ENCODE measurements at places on chromosomes 11 and 22. TPM values are rescaled to one million over a fixed set of nuclear protein-coding genes. Genes with fewer than 3 reads are reported as not detected.
A peak's percentile ranks its signal among the peaks of the same experiment; 100 is the strongest.

DNA sequence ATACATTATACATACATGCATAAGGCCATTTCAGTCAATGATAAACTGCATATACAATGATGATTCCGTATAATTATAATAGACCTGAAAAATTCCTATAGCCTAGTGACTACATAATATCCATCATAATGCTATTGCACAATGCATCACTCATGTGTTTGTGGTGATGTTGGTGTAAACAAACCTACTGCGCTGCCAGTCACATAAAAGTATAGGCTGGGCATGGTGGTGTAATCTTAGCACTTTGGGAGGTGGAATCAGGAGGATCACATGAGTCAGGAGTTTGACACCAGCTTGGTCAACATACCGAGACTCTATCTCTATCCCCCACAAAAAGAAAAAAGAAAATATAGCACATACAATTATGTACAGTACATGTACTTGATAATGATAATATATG is 163.7 kb upstream of the DDI1 start:
- DNase-seq = no peak

The FGF4 gene
- total RNA-seq = not detected

DNA sequence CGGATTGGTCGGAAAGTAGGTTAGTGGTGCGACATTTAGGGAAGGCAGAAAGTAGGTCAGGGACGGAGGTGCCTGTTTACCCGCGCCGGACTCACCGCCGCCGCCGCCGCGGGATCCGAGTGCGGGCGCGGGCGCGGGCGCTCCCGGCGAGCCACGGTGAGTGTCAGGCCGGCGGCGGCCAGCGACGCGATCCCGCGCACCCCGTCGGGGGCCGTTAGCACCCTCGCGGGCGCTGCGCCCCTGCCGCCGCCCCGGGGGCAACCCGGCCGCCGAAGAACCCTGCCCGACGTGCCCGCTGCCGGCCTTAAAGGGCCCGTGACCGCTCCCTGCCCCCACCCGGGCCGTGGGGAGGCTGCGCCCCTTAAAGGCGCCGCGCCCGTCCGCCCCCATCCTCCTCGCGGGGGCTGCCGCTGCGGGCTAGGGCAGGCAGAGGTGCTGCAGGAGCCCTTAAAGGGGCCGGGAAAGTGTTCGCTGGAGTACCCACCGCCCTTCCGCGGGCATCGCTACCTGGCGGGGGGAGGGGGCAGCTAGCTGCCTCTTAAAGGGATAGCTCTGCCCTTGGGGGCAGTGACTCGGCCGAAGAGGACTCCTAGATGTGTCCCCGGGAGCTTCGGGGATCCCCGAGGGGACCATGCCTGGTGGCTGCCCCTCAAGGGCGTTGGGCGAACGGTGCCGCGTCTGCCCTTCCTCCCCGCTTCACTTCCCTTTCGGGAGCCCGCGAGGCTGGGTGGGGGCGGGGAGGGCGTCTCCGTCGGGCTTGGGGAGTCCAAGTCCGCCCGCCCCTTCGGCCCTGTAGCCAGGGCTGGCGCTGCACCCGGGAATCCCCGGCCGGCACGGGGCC is at the start of gene BMAL1:
Gene BMAL1 (plus strand): TSS at position 23 of the 841 bp plus-strand sequence. CDS start 76,519 bp downstream, outside the sequence.
- peak; percentile 92 for DNase-seq

The RIC3 gene
- 2.3 TPM for total RNA-seq

DNA sequence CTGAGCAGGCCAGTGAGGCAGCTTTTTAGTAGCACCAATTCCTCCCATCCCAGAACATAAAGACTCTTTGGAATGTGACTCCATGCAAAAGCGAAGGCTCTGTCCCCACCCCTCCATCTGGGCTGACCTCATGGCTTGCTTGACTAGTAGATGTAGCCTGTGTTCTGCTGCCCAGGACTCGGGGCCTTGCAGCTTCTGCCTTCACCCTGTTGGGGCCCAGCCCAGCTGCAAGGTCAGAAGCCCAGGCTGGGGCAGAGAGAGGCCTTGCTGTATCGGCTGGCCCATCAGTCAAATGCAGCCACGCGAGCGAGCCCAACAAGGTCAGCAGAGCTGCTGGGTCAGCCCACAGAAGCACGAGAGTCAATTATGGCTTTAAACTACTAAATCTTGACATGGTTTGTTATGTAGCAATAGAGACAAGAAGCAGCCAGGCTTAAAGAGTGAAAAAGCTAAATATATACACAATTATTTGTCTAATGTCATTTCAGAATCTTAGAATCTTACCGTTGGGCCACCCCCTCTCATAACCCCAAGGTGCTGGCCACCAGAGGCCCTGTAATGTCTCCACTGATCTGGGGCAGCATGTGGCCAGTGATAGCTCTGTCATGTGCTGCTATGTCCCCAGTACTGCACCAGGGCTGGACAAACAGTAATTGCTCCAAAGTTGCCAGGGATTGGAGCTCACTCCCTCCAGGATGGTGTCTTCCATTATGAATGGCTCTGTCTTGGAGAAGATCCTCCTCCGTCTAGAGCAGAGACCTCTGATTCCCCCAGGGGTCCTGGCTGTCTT is 10.4 kb upstream of the WNT11 start:
- no peak for DNase-seq

The LINC01488 gene
- not detected for total RNA-seq

- DNase-seq = no peak
Observed at GRCh38 chr11:83027794-83028193, 43.9 kb downstream of the RAB30 start.

DNA sequence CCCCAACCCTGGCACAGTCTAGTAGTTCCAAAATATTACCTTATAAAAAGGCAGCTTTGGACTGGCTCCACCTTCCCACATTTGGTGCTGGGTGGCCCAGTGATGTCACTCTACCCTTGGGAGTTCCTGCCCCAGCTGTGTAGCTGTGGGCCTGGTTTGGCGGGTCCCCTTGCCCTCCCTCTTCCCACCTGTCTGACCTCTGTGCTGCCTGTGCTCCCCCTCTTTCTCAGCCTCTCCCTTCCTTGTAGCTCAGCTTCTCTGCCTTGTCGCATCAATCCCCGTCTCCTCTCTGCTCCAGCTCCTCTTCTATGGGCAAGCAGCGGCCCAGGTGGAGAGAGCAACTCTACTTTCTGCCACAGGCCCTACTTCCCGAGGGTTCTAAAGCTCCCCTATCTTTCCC is 54.6 kb downstream of the CHRDL2 start:
- DNase-seq = peak; percentile 78

The ZNF215 gene
- total RNA-seq = 2.5 TPM

The SCGB1A1 gene
- total RNA-seq = not detected

The SLC22A12 gene
- total RNA-seq = 0.29 TPM

DNA sequence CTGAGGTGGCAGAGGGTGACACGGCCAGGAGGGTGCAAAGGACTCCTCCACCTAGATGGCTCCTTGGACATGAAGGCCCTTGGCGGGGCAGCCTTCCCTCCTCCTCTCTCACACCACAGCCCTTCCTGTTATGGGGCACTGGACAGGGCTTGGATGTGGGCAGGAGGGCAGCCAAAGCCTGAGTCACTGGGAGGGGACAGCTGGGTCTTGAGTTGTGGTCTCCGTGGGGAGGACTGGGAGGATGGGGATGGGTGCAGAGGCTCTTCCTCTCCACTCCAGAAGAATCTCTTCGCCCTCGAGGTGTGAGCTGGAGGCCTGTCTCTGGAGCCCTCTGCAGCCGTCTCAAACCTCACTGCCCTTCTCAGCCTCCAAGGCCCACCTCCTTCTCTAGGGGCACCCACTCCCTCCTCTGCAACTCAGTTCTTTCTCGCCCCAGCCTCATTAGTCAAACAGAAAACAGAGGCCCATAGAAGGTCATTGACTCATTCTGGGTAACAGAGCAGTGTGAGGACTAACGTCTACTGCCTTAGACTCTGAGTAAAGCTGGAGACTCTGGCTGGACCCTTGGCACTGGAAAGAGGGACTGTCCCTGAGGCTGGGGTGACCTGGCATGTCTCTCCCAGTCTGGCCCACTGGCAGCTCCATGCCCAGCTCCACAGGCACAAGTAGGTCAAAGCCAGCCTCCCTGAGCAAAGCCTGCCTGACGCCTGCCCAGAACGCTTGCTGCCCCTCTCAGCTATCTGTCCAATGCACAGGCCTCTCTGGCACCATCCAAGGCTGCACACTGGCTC is 47.5 kb upstream of the CDON start:
- DNase-seq = no peak

- peak; percentile 87 for DNase-seq
Observed at GRCh38 chr11:1225386-1226225, 2.7 kb downstream of the MUC5B start.

DNA sequence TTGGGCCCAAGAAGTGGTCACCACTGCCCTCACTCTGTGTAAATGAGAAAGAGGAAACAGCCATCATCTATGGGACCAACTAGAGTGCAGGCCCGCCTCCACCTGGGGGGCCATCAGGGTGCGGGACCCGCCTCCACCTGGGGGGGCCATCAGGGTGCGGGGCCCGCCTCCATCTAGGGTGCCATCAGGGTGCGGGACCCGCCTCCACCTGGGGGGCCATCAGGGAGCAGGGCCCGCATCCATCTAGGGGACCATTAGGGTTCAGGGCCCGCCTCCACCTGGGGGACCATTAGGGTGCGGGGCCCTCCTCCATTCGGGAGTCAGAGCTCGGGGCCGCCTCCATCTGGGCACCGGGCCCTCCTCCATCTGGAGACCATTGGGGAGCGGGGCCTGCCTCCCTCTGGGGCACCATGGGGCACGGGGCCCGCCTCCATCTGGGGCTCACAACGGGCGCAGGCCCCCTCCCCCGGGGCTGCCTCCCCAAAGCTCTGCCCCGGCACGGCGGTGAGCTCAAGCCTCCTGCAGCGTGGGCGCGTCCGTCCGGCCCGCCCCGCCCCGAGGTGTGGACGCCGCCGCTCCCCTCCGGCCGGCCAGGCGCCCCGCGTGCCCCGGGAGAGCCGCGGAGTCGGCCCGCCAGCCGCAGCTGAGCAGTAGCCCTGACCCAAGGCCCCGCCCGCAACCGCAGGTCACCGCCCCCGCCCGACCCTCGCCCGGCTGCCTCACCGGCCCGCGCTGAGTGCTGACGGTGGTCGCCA is 512 bp downstream of the TOLLIP start:
- DNase-seq = no peak

The GGTLC2 gene
- total RNA-seq = not detected

DNA sequence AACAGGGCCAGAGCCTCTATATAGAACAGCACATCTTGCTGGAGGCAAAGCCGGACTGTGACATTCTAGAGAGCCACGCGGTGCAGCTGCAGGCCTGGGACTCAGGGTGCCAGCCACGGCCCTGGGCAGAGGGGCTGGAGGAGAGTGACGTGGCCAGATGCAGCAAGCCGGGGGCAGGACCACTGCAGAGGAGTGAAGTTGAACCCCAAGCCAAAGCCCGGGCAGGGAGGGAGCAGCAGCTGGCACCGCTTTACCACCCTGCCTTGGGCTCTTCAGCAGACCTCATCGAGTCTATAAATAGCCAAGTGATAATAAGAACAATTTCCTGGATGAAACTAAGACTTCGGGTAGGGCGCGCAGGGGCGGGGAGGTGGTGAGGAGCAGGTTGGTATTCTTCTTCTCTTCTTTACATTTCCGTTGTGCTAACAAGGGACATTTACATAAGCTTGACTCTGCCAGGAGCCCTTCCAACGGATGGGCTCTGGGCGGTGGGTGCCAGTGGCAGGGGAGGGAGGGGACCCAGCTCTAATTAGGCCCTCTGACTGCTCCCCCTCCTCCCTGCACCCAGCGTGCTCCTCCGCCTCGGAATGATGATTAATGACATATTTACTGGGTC is 110.2 kb downstream of the ST3GAL4 start:
- DNase-seq = no peak

The HOATZ gene
- total RNA-seq = not detected

The INPPL1 gene
- 107 TPM for total RNA-seq

The ZBTB16 gene
- total RNA-seq = 196 TPM

DNA sequence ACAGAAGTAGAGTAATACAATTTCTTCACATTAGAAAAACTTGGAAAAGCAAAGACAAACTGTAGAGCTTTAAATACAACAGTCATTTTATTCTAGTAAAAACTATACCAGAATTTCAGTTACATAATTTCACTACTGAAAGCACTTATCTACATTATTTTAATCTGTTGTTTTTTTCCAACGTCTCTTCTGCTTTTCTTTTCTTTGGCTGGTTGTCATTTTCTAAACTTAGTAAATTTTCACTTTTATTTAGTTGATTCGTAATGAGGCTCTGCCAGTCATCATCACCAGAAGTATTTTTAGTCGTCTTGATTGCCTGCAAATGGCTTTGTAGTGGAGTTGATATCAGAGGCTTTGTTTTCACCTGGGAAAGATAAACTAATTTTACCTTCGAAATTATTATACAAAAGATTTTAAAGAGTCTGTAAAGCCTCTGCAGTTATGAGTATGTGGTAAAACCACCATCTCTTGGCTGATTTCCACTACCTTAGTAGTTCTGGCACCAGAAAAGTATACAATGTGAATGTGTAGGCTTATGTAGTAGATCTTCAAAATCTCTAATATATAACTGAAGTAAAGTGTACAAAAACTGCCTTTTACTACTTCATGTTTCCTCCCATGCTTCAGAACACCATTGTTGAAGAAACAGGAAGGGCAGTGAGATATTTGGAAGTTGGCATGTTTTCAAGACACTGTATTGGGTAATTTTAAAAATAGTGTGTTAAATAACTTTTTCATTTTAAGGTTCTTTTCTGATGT is 19.2 kb downstream of the EIF3M start:
- no peak for DNase-seq

The MFRP gene
- not detected for total RNA-seq

DNA sequence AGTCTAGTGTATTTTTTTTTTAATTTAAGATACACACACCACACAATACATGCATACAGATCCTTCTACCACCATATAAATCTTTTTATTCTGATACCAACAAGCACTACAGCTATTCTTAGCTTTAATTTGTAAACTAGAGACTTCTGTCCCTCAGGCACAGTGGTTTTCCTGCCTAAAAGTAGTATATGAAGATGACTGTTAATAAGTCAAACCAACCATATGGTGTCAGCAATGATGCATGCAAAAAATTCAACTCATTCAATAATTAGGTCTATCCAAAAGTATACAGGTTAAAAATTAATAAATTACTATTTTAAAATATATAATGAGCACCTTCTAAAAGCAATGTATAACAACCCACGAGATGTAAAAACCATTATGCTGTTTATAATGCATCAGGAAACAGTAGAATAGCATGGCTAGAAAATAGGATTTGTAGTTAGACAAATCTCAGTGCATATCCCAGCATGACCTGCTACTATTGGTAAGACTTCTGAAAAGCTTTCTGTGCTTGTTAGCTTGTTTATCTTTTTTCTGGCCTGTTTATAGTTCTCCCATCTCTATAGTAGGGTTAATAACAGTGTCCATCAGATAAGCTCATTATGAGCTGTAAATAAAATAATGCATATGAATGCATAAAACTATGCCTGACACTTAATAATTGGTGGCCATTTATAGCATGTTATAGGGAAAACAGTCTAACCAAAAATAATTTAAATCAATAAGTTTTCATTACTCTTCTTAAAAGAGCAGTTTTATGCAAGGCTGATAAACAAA is 10.2 kb downstream of the RAB38 start:
- DNase-seq = no peak

The OR51G1 gene
- total RNA-seq = not detected

The SAA2 gene
- total RNA-seq = 700 TPM

GRCh38 chr11:46856605-46857343 is 10.7 kb upstream of the CKAP5 start:
- no peak for DNase-seq

The MYBPC3 gene
- 0.48 TPM for total RNA-seq

The MYO18B gene
- 0.10 TPM for total RNA-seq

The PATL1 gene
- 32.5 TPM for total RNA-seq

The C11orf98 gene
- 36.9 TPM for total RNA-seq

- DNase-seq = no peak
Observed at GRCh38 chr11:80948781-80949180, 1508.0 kb upstream of the TENM4 start.

Measured in mesenteric fat pad (tissue), 1 donor.